IPS DF 6.9 (cell line): ENCODE measurements at places on chromosomes 3 and 15.

GRCh38 chr3:14225421-14225820 is 46.8 kb downstream of the LSM3 start:
- no peak for DNase-seq

DNA sequence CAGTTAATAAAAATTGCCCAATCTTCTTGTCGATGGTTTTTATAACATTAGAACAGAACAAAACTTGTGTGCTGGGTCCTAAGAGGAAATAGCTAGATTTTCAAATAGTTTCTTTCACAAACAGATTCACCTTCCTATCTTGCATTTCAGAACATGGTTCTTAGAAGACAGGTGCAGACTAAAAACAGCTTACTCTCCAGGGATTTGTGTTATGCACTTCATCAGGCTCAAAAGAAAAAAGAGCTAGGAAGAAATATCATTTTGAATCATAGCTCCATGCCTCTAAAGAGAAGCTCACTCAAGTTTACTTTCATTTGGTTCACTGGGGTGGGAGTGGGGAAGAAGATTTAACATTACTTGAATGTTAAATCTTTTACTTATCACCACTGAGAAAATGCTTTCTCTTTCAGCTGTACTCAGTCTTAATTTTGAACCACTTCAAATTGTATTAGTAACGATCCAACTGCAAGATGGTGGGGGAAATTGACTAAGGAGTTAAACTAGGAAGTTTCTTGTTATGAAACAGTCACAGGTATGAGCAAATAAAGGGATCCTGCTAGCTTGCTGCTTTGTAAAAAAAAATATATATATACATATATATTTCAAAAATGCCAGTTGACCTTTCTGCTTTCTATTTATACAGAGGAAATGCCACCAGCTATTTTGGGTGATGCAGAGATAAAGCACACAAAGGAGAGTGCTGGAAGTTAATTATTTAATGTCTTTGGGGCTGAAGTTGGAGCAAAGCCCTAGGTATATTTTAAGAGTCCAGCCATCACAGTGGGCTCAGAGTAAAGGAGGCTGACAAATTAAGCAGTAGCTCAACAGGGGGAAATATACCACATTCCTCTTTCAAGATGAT is 28.3 kb upstream of the NUDT16 start:
- DNase-seq = no peak

DNA sequence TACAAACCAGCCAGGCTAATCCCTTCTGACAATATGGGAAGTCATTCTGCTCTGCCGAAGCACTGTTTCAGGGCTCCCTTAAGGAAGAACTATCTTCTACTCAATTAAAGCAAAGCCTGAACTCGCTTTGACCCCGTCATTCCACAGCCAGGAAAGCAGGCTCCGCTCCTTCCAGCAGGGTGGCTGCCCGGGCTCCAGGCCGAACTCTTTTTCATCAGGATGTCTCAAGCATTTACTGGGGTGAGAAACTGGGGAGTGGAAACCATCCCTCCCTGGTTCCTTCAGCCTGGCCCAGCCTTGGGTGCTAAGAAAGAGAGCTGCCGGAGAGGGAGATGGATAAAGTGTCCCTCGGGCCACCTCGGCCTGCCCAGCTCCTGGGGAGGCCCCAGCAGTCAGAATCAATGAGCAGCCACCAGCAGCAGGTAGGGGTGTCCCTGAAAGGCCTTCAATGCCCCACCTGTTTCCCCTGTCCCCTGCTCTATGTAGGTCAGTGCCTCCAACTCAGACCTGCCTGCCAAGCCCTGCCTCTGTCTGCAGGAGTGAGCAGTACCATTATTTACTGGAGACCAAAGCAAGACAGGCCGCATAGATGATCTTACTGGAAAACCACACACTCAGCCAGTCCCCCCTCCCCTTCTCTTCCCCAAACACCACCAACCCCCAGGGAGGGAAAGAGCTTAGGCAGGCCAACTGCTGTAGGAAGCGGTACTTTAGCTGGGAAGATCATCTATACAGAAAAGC is 225.6 kb upstream of the TLE3 start:
- no peak for DNase-seq

- no peak for DNase-seq
Measured at GRCh38 chr3:30631243-30631904, 25.0 kb downstream of the TGFBR2 start.

DNA sequence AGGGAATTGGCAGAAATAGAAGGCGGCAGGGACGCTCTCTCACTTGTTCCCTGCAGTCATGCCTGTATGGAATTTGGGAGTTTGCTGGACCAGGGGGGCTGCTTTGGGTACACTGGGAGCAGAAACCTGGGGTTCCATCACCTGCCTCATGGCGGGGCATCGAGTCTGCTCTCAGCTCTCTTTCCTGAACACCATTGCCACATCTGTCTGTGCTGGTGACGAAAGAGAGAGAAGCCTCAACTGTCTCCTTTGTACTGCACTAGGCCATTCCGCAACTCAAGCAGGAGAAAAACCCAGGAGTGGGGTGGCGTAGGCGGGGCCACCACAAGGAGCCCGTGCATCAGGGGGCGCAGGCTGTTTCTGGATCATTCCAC is 14.0 kb downstream of the TMEM158 start:
- no peak for DNase-seq

DNA sequence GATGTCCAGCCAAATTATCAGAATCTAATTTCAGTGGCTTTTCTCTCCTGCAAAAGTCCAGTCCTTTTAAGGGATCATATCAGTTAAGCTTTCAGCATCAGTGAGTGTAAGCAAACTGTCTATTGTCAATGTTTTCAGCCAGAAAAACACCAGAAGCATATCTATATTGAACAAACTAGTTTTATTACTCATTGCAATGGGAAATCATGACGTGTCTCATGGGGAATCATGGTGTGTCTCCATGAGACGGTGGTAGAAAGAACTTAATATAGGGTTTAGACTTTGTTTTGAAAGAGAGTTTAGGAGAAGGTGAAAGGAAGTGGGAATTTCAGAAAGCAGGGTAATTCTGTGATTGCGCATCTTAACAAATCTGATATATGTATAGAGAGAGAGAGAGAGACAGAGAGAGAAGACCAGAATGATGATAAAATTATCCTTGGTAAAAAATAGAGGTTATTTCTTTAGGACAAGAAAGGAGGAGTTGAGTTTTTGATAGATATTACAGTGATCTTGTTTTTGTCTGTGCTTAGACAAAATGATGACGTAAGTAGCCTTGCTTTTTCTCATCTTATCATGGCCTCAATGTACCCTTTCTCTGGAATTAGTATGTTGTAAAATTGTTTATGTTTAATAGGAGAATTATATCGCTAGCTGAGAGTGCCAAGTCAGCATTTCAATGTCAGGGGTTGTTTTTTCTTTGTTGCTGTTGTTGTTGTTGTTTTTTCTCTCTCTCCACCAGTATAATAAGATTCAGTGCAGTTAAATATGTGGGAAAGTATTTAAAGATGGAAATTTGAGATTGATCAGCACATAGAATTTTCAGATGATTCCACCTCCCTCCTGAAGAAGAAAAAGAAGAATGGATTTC is 129.9 kb upstream of the OSTN start:
- no peak for DNase-seq

DNA sequence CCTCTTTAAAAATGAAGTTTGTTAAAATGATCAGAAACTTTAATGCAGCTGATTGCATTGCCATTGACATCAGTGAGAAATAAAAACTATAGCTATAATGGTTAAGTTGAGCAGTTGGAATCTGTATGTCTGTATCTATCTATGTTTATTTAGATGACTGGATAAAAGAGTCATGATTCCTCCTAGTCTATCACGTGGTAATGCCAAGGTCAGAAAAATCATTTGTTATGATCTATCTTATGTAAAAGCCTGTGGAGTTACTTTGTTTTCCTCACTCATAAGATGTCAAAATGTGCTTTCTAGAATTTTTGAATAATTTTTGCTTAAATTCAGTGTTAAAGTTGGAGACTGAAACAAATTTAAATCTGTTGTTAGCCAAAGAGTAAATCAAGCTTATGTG is 63.3 kb downstream of the MBNL1 start:
- DNase-seq = no peak

- no peak for DNase-seq
Measured at GRCh38 chr15:92324101-92324963, 69.3 kb upstream of the ST8SIA2 start.

DNA sequence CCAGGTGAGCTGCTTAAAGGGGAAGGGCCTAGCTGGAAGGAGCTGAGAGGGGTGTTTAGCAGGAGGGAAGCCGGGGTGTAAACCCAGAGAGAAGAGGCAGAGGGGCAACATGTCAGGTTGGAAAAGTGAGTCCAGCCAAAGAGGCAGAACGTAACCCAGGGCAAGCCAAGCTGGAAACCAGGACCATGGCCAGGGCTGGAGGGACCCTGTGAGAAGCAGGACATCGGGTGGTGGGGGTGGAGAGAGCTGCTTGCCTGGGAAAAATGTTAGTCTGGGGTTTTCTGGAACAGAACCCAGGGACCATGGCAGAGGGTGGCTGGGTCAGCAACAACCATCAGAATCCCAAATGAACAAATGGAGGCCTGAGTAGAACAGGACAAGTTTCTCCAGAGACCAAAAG is 32.6 kb downstream of the SEMA5B start:
- no peak for DNase-seq

GRCh38 chr3:11949351-11949750 is 54.8 kb upstream of the SYN2 start:
- no peak for DNase-seq

DNA sequence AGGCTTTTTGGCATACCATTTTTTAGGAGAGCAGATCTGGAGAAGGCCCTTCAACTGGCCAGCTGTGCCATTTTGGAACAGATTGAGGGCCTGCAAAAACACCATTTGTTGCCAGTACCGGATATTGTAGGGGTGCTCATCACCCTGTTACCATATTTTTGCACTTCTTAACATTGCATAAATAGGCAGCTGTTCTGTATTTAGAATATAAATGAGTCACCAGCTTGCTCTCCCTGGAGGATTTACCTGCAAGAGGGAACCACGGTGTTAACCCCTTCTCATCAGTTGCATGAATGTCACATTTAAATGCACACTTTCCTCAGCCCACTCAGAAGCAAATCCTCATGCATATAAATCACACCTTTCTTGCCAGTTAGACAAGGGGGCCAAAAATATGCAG is 435.6 kb downstream of the ROBO2 start:
- no peak for DNase-seq

GRCh38 chr3:110774496-110775265 is 296.9 kb upstream of the NECTIN3 start:
- DNase-seq = no peak

DNA sequence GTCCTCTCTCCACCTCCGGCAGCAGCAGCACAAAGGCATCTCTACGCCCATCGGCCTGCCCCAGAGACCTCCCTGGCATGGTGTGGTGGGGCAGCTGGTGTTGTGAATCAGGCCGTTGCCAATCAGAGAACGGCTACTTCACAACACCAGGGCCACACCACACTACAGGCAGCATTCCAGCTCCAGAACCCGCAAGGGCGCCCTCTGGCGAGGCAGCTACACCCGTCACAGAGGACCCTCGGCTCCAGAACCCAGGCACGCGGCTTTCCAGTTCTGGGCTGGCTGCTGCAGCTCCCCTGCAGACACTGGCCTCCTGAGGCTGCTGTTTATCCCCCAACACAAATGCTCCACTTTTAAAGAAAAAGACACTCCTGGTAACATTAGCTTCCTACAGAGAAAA is 127.5 kb upstream of the TOPAZ1 start:
- DNase-seq = peak; percentile 68

DNA sequence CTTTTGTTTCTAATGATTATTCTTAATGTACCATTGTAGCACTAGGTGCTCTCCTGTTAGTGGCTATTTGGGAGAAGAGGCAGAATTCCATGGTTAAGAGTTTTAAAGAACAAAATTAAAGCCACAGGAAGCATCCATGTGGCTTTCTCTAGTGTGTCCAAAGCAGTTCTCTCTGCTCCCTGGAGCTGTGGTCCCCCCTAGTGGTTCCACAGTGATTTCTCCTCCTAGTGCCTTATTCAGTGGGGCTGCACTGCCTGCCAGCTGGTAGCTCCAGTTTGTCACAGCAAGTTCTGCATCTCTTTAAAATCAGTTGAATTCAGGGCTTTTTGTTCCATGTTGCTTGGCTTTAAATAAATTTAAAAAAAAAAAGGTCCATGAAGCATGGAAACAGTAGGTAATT is 39.6 kb upstream of the FAM98B start:
- peak; percentile 39 for DNase-seq

GRCh38 chr3:66480666-66481065 is 20.2 kb downstream of the LRIG1 start:
- no peak for DNase-seq

- DNase-seq = no peak
Measured at GRCh38 chr3:35596335-35596995, 42.9 kb upstream of the ARPP21 start.

DNA sequence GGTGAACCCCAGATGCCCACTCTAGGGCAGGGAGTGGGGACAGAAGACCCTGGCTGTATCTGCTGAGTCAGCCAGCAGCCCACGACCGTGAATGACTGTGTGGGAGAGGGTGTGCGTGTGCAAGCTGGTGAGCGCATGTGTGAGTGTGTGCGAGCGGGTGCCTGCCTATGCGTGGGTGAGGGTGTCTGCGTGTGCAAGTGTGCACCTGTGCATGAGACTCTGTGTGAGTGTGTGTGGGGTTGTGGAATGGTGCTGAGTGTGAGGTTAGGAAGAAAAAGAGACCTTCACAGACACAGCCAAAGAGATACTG is 149.2 kb downstream of the RAB11A start:
- no peak for DNase-seq

DNA sequence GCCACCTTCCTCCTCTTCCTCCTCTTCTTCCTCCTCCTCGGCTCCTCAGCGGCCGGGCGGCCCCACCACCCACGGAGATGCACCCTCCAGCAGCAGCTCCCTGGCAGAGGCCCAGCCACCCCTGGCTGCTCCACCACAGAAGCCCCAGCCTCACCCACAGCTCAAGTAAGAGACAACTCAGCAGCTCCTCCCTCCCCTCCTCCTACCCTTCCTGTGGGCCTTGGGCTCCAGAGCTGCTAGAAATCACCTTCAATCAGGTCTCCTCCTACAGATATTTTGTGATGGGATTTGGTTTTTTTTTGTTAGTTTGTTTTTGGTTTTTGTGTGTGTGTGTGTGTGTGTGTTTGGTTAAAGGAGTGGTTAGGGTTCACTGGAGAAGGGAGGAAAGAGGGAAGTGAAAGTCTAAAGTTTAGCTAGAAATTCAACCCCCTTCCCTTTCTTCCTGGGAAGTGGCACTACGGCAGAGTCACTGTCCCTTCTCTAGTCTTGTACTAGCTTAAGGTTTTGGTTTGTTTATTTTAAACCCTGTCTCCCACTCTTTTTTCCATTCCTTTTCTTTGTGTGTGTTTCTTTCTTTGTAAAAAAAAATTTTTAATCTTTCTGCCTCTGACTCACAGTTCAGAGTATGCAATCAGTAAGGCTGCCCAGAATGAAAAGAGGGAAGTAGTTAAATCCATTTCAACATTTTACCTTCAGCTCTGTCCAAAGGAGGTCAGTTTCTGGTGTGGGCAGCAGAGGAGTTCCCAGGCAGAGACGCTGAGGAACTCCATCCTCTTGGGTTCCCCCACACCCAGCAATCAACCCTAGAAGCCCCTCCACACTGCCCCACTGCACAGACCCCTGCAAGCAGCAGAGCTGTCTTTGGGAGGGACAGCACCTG is 29.0 kb upstream of the TIMP4 start:
- no peak for DNase-seq

DNA sequence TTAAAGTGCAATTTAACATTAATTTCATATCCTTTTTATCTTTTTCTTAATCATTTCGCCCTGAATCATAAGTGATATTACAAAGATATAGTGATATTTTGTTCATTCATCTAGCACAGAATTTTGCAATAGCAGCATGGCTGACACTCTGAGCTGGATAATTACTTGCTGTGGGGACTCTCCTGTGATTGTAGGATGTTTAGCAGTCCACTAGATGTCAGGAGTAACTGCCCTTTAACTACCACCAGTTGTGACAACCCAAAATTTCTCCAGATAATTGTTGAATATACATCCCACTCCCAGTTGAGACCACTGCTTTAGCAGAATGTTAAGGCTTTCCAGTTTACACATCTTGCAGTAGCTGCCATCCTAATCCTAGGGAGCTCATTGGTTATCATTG is 196.8 kb upstream of the MBNL1 start:
- peak; percentile 9 for DNase-seq
